ENCODE measurements at places on chromosomes 3 and 15. TPM values are rescaled to one million over a fixed set of nuclear protein-coding genes. Genes with fewer than 3 reads are reported as not detected.

Gene KLHL40
- total RNA-seq, result not detected

- ATAC-seq, result no peak
Observed at GRCh38 chr3:77271711-77272110, 231.8 kb downstream of the ROBO2 start.

Gene SH2D7
- not detected for total RNA-seq

Gene RGMA
- 0.15 TPM for total RNA-seq

- no peak for ATAC-seq
Observed at GRCh38 chr3:167151636-167152035, 228.5 kb downstream of the ZBBX start.

- ATAC-seq, result no peak
Observed at GRCh38 chr3:31008994-31009393, 114.5 kb upstream of the GADL1 start.

- ATAC-seq, result no peak
Observed at GRCh38 chr3:177606891-177607290, 409.6 kb upstream of the TBL1XR1 start.

GRCh38 chr3:126476166-126477060, 722 bp upstream of the ZXDC start:
- ATAC-seq, result peak; percentile 57

DNA sequence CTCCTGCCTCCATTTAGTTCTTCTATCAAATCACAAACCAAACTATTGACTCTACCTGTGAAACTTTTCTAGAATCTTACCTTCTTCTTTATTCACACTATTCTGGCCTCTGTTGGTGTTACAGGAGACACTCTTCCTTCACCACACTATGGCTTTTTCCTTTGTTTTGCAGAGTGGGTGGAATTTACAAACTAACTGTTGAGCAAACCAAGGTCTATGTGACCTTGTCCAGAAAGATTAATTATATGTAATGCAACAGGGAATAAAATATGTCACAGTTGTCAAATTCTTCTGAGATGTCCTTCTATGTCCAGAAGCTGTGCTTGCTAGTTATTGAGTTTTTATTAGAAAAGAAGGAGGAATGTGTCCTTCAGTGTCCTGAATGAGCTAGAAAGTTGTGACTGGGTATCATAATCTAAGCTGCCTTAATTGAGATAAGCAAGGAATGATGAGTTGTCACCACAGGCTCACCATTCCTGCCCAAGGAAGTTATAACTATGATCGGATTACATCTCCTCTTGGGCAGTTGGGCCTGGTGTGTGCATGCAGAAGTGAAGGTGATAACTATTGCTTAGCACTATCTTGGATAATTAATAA, 21.7 kb downstream of the ARL14 start:
- ATAC-seq, result no peak

Data from activated T-helper 17 cell treated with anti-CD3 and anti-CD28 coated beads, Interleukin-2, amount 50 U/mL, for 72 hours (primary cell).